Daoy (cell line): ENCODE measurements at places on chromosomes 16 and 17. TPM values are rescaled to one million over a fixed set of nuclear protein-coding genes. Genes with fewer than 3 reads are reported as not detected.

DNA sequence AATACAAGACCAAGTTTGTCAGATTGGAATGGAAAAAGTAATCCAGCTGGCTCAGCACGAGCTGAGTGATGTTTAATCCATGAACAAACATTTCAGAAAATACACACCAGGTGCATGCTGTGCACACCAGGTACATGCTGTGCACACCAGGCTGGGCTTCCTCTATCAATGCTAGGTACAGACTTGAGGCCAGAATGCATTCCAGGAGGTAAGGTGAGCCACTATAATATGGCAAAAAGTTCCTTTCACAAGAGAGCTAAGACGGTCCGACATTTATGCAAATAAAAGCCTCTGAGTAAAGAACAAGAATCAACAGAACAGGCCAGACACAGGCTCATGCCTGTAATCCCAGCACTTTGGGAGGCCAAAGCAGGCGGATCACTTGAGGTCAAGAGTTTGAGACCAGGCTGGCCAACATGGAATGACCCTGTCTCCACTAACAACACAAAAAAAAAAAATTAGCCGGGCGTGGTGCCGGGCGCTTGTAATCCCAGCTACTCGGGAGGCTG, 128.2 kb downstream of the ZNF778 start:
- DNase-seq: no peak

Gene PMFBP1
- total RNA-seq: under 0.01 TPM in 1 of 2 replicates, not detected in the other

Gene AOC3
- total RNA-seq: 0.06 and 0.11 TPM in 2 replicates

DNA sequence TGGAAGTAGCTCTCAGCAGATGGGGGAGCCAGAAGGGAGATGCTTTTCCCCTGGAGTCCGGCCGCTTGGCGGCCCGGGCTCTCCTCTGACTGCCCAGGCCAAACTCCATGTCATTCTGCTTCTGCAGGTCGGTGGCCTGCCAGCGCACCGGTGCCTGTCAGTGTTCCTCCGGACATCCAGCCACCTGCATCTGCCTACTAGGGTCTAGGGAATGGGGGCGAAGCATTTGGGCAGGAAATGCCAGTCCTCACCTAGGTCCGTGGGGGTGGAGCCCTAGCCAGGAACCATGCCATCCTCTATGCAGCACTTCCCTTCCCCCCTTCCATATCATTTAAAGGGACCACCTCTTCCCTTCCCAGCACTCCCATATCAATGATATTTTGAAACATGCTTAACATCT, 34.2 kb downstream of the GJC1 start:
- no peak for DNase-seq

DNA sequence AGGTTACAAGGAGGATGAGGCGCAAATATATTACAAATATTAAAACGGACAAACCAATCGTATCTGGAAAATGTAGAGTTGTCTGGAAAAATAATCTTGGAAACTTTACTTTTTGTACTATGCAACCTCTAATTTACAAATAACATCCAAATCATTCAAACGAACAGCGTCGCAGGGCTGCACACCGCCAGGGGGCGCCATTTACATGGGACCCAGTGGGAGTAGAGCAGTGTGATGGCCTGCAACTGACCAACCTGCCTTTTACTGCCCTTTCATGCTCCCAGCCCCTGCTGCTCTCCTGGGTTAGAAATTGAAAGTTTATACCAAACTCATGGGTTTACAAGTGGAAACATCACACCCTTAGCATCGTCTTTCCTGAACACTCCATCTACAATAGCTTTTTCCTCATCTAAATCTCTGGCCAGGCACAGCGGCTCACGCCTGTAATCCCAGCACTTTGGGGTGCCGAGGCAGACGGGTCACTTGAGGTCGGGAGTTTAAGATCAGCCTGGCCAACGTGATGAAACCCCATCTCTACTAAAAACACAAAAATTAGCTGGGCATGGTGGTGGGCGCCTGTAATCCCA, 10.0 kb downstream of the PITPNC1 start:
- DNase-seq: peak; percentile 74
